NCI-H446 treated with DMSO at 0.1 percent for 48 hours (cell line): ENCODE measurements at places on chromosomes 4 and X.
A peak's percentile ranks its signal among the peaks of the same experiment; 100 is the strongest.

- DNase-seq: no peak
These were observed 50.8 kb upstream of the ELF2 start for GRCh38 chr4:139227729-139228404.

GRCh38 chr4:128168701-128169100 is 107.6 kb downstream of the LARP1B start:
- no peak for DNase-seq

DNA sequence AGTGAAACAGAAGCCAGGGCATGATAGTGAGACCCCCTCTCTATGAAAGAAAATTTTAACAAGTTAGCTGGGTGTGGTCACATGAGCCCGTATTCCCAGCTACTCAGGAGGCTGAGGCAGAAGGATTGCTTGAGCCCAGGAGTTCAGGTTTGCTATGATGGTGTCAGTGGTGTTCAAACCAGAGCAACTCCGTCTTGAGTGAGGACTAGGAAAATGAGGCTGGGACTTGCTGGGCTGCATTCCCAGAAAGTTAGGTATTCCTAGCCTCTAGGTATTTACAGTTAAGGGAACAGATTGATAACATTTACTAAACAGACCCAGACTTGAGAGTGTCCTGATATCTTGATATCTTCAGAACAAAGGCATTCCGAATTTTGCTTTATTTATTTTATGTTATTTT is 37.0 kb upstream of the NOCT start:
- no peak for DNase-seq

- no peak for DNase-seq
These were observed 188.4 kb upstream of the GALNT7 start for GRCh38 chr4:172980219-172980618.

- DNase-seq: peak; percentile 89
These were observed 61.8 kb downstream of the CPE start for GRCh38 chr4:165440415-165441158.

- no peak for DNase-seq
These were observed 1442.8 kb upstream of the PCDH7 start for GRCh38 chr4:29277381-29277780.

- peak; percentile 53 for DNase-seq
These were observed 11.2 kb upstream of the BCOR start for GRCh38 chrX:40108959-40109287.

- no peak for DNase-seq
These were observed 5.7 kb upstream of the DGAT2L6 start for GRCh38 chrX:70171624-70172023.

GRCh38 chr4:101101072-101101471 is 246.3 kb downstream of the PPP3CA start:
- DNase-seq: no peak
